NCI-H2081 (cell line): ENCODE measurements at places on chromosomes 12 and 14.

GRCh38 chr14:23351681-23352505 lies 794 bp downstream of the SLC22A17 start:
- DNase-seq, result no peak

DNA sequence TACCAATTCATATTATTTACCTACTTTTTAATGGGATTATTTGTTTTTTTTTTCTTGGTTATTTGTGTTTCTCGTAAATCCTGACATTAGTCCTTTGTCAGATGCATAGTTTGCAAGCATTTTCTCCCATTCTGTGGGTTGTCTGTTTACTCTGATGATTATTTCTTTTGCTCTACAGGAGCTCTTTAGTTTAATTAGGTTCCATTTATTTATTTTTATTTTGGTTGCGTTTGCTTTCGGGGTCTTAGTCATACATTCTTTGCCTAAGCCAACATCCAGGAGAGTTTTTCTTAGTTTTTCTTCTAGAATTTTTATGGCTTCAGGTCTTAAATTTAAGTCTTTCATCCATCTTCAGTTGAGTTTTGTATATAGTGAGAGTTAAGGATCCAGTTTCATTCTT lies 289.9 kb downstream of the AKAP6 start:
- DNase-seq, result no peak

DNA sequence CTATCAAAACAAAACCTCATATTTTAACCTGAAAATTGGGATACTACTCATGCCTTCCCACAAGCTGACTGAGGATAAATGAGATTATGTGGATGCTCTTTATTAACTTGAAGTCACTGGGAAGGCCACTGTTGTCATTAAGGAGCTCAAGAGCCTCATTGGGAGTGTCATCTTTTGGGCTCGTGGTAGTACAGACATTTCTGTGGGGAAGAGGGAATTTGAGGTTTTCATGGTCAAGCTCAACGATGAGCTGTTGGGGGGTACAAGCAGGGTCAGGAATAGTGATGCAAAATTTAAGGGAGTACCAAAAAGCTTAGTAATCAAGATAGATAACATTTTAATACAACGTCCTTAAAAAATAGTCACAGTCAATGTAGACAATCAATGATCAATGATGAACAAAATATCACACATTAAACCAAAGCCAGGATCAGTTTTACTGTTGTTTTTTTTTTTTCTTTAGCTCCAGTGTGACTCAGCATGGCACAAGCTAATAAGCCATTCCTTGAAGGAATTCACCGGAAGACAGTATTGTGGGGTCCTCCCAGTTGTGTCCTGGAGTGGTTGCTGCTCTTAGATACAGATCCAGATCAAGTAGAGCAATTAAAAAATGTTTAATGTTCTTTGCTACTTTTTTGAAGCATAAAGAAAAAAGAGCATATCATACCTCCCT lies 130.9 kb downstream of the C12orf75 start:
- DNase-seq, result no peak

DNA sequence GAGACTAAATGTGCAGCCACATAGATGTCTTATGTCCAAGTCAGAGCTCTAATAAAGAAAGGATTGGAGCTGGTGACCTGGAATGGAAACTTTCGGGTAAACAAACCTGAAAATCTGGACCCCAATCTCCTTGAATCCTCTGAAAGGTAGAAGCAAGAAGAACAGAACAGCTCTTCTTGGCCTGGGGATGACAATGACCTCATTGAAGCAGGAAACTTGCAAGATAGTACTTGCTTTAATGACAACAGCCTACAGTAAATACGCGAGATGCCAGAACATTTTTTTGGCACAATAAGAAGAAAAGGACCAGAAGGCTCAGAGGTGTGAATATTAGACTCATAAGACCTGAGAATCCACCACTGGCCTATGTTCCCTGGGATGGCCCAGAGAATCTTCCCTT lies 4.1 kb upstream of the PRIMA1 start:
- no peak for DNase-seq

DNA sequence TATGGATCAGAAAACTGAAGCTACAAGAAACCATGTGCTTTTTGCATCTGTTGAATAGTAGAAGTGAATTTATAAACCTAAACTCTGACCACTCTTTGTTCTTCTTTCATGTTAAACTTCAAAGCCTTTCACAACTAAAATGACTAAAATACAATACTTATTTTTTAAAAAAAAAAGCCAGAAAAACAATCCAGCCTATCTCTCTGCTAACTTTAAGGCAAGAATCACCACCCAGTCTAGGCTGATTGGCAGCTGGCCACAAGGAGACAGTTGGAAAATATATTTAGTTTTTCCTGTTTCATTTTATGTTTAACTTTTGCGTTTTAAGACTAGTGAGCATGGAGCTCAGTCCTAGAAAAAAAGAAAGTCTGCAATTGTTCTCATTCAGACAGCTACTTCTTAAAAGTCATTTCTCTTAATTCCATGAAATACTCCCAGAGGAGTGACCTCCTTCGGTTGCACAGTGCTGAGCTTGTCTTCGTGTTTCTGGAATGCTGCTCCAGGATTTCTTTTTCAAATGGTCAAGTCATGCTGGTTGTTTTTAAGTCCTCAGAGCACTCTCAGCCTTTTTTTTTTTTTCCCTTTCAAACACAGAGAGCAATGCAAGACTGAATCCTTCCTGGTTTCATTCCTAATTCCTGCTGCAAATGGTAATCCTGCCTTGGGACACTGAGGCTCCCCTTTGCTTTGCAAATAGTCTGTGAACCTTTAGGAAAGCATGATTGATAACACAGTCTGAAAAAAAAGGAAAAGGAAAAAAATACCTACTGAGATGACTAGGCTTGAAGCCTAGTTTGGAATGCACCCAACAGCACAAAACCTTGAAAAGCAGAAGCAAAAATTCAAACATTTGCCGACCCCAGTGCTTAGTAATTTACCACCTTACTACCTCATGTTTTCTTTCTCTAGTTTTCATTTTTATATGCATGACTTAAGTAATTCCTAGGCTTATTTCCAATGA lies 233.3 kb upstream of the DAAM1 start:
- no peak for DNase-seq

DNA sequence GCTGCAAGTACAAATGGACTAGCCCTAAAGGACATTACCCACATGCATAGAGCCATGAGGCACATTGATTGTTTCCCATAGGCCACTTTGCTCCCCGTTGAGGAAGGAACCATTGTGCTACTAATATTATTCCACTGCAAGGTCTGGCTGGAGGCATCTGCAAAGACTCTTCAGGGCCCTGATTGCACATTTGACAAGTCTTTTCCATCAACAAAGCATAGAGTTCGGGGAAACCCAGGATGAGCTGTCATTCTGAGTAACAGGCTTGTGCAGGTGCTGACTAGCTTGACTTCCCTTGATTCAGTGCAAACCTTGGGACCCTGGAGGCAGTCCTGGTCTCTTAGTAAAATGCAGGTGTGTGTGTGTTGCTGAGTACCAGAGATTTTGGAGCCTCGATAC lies 73.8 kb downstream of the SUSD6 start:
- DNase-seq, result peak; percentile 38

DNA sequence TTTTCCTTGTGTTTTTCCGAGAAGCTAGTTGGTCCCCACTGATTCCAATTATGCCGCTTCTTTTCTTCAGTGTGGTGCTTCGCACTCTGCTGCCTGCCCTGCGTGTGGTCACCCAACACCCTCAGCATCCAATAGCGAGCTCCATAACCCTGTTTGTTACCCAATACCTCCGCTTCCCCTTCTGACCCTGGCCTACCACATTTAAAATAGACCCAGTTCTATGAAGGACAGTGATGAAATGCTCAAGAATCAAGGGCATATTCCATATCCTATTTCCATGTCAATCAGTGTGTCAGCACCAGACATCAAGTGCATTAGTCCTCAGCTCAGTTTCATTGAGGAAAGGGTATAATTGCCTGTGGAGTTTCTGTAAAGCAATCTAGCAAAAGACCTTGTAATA lies 9.5 kb downstream of the NDRG2 start:
- no peak for DNase-seq

- DNase-seq, result no peak
Observed at GRCh38 chr12:76275511-76276093, 72.6 kb downstream of the BBS10 start.
